Upper lobe of right lung (tissue), 1 donor: ENCODE measurements at places on chromosomes 11 and 22. TPM values are rescaled to one million over a fixed set of nuclear protein-coding genes. Genes with fewer than 3 reads are reported as not detected.

- H3K27ac ChIP-seq = peak overlapping the region; percentile 98
- DNase-seq = peak; percentile 66
- H3K36me3 ChIP-seq = peaks cover 28% of the 10 kb centered on the region
- peaks cover 43% of the 10 kb centered on the region for H3K4me1 ChIP-seq
- H3K4me3 ChIP-seq = peak overlapping the region; percentile 94
Observed at GRCh38 chr11:64239662-64240434, 1.0 kb upstream of the FKBP2 start.

Gene PHF21B
- 0.12 TPM for total RNA-seq

DNA sequence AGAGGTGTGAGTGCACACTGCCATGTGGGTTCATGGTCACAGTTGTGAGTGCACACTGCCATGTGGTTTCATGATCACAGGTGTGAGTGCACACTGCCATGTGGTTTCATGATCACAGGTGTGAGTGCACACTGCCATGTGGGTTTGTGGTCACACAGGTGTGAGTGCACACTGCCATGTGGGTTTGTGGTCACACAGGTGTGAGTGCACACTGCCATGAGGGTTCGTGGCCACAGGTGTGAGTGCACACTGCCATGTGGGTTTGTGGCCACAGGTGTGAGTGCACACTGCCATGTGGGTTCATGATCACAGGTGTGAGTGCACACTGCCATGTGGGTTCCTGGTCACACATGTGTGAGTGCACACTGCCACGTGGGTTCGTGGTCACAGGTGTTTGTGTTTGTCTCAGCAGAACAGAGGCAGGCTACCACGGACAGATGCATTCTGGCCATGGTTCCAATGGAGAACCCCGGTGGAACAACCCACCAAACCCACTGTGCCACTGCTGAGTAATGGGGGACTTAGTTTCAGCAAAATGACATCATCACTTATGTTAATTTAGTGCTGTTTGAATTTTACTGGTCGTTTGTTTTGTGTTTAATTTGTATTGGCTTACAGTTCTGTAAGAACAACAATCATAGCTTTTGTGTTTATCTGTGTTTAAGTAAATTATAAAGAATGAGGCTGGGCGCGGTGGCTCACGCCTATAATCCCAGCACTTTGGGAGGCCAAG lies 57.2 kb downstream of the RPS6KA4 start:
- no peaks in the 10 kb centered on the region for H3K4me1 ChIP-seq
- H3K27me3 ChIP-seq = no peaks in the 10 kb centered on the region
- no peaks in the 10 kb centered on the region for H3K36me3 ChIP-seq

GRCh38 chr22:44309647-44310046 lies 3.1 kb downstream of the SHISAL1 start:
- no peak overlapping the region for H3K27ac ChIP-seq
- H3K36me3 ChIP-seq = no peaks in the 10 kb centered on the region

DNA sequence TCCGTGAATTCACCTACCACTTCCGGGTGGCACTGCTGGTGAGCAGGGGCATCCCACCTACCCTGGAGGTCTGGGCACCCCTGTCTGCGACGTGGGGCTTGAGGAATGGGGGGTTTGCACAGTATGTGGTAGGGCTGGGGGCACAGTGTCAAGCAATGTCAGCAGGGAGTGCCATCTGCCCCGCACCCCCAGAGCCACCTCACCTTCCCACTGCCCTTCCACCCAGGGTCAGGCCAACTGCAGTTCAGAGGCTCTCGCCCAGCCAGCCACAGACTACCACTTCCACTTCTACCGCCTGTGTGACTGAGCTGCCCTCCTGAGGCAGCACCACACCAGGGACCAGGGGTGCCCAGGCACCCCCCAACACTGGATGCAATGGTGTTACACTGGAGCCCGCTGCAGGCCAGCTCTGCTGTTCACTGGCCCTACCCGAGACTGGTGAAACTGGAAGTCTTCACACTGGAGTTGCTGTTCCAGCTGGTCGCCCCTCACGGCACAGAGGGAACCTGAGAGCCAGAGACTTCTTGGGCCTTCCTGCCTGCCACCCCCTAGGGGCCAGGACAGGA lies 6.5 kb downstream of the TMEM258 start:
- H3K36me3 ChIP-seq = peaks cover 63% of the 10 kb centered on the region
- H3K4me1 ChIP-seq = no peaks in the 10 kb centered on the region
- no peak overlapping the region for H3K27ac ChIP-seq
- H3K27me3 ChIP-seq = no peaks in the 10 kb centered on the region
- H3K4me3 ChIP-seq = no peak overlapping the region

DNA sequence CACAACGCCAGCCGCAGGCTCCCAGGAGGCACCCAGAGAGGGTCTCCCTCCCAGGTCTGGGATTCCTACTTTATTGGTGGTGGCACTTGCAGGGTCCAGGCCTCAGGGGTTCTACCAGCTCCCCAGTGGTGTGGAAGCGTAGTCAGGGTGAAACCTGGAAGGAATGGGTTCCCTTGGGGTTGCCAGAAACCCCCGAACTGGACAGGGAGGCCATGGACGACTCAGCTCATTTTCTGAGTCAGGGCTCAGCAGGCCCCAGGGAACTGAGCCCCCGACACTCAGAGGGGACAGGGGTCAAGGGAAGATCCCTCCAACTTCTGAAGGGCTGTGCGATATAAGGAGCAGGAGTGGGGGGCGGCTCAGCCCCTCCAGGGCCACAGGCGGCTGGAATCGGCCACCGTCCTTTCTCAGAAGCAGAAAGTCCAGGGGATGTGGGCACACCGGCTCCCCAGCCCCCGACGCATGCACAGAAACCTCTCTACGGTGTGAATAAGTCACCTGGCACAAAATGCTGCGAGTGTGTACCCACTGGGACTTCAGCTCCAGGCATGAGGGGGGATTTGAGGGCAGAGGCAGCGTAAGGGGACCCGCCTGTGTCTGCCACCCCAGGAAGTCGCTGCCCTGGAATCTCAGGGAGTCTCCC lies 25.1 kb downstream of the MRGPRG start:
- no peak for DNase-seq
- H3K27me3 ChIP-seq = no peaks in the 10 kb centered on the region
- no peaks in the 10 kb centered on the region for H3K4me1 ChIP-seq
- no peak overlapping the region for H3K27ac ChIP-seq
- no peak overlapping the region for H3K4me3 ChIP-seq

DNA sequence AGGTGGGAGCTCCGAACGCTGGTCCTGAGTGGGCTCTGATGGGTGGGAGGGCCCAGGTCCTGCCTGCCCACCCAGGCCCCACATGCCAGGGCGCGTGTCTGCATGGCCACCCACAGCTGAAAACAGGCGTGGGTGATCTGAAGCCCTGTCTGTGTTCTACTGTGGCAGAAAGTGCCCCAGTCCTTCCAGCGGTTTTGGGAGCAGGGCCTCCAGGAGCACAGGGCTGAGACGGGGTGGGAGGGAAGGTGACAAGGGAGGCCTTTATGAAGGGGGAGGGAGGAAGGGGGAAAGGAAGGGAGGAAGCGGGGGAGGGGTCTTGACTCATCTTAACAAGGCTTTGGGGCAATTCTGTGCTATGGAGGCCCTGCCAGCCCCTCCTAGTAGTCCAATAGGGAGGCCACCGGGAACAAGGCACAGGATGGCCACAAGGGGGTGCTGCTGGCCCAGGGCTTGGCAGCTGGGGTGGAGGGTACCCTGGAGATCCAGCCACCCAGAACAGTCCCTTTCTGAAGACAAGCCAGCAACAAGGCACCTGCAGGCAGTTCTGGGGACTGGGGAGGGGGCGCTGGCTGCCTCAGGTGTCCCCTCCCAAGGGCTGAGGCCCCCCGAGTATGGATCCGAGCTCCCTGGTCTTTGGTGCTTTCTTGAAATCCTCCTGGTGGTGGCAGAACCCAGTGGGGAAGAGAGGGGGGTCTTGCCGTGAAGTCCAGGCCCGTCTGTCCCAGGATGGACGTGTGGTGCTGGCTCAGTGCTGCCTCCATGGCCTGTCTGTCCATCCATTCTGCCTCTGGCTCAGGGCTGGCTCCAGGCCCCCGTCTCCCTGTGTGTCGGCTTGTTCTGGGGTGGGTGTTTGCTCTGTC lies 6.3 kb upstream of the FADS3 start:
- no peaks in the 10 kb centered on the region for H3K4me1 ChIP-seq
- DNase-seq = peak; percentile 88
- no peaks in the 10 kb centered on the region for H3K36me3 ChIP-seq

DNA sequence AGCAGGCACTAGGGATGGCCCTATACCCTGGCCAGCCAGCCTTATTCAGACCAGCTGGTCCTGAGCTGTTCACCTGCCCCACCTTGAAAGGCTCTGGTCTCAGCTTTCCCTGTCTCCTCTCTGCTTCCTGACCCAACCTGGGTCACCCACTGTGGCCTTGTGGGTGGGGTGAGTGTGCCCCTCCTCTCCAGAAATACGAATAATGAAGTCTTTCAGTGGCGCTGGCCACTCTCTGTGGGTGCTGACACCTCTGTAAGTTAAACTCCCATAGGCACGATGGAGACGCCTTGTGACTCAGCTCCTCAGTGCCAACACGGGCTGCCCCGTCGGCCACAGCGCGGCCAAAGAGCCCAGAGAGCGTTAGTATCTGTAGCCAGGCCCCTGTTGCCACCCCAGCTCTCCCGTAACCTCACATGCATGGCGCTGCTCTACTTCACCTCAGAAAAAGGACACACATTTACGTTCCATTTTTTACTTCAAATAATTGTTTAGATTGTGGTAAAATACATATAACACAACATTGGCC lies 74.6 kb upstream of the SEPTIN5 start:
- no peak overlapping the region for H3K4me3 ChIP-seq
- no peaks in the 10 kb centered on the region for H3K4me1 ChIP-seq
- H3K27ac ChIP-seq = no peak overlapping the region
- H3K36me3 ChIP-seq = no peaks in the 10 kb centered on the region
